ENCODE measurements at places on chromosomes 7 and 10.
A peak's percentile ranks its signal among the peaks of the same experiment; 100 is the strongest.

DNA sequence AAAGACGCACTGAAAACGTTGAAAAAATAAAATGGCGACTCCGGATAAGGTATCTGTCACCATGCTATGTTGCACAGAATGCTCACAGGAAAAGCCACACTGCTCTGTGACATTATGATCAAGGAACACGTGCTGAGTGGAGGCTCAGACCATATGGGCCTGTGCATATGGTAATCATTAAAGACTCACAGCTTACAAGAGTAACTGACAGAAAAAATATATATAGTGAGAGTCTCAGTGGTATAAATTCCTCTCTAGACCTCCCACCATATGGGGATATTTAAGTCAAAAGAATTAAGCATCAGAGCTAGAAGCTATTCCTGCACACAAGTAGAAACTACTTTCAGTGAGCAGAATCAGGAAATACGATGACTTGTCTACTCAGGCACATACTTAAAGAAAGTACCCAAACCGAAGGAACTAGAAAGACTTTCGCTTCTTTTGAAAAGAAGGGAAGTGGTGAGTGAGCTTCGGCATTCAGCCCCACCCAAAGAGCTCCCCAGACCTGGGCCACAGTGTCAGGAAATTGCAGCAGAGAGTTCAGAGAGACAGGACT, 65.1 kb upstream of the MPP7 start:
- peak; percentile 38 for DNase-seq

DNA sequence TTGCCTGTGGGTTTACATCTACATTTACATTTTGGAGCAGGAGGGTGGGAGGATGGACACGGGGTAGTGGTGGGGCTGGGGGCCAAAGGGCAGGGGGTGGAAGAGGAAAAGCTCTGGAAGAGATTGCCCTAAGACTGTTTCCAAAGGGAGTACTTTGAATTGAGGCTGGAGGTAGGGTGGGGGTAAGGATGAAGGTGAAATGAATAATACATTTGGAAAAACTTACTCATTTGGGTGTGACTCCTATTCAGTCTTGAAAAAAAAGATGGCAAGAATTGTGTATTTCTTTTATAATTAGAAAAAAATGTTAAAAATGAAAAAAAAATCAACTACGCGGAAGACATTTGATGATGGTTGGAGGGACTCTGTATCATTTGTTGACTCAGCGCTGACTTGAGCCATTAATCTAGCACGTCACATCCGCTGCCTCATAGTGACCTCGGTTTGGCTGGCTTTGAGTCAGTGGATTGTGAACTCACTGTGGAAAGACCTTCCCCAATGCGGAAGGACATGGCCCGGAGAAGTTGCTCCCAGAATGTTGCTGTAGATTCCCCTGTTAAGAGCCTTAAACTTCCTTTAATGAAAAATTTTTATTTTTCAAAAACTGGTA, 2.8 kb downstream of the FAM180A start:
- DNase-seq: no peak

- no peak for DNase-seq
These were observed 2.8 kb upstream of the COL1A2 start for GRCh38 chr7:94391726-94392392.

DNA sequence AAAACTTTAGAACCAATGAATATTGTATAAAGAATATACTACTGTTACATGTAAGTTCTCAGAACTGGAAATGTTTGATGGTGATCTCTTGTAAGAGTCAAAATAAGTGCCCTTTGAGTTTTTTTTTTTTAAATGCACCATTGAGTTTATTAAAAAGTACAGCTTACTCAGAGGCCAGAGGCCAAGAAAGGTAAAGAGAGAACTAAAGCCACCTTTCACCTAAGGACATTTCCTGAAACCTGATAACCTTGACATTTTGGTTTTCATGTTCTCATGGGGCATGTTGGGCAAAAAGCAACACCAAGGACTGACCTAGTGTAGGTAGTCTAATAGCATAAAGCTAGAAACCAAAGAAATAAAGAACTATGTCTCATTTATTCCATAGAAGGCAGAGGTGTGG, 27.7 kb downstream of the REEP3 start:
- DNase-seq: no peak

GRCh38 chr10:129275886-129276285, 191.2 kb upstream of the MGMT start:
- no peak for DNase-seq

- no peak for DNase-seq
These were observed 225.0 kb upstream of the SEMA3C start for GRCh38 chr7:81143856-81144255.

GRCh38 chr7:148436571-148436970, 154.0 kb upstream of the C7orf33 start:
- no peak for DNase-seq

DNA sequence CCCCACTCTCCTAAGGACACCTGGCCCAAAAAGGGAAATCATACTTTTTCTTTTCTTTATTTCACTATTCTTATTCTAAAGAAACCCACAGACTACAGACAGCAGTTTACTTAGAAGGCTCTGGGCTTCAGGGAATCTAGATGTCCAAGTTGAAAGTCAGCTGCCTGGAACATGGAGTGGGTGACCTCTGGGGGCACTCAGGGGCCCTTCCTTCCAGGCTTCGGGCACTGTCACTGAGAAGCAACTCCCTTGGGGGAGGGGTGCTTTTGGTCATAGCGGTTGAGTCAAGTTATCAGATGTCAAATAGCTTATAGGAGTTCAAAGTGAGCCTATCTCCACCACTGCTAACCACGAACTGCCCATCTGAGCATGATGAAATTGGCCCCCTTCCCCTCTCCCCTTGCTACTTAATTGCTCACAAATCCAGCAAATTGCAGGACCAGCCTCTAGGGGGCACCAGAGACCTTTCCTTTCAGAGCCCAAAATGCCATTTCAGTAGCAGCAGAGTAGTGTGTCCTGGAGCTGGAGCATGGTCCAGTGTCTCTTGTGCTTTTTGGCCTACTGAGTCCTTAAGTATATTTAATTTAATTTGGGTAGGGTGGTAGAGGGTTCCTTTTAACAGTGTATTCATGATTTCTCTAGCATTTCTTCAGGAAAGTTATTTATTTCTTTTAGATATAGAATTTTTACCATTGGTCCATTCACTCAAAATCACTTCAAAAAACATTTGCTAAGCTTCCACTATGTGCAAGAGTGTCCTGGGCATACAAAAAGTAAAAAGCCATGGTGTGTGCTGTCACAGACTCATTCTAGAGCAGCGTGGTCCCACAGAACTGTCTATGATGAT, 463.8 kb downstream of the KCNMA1 start:
- DNase-seq: peak; percentile 60

DNA sequence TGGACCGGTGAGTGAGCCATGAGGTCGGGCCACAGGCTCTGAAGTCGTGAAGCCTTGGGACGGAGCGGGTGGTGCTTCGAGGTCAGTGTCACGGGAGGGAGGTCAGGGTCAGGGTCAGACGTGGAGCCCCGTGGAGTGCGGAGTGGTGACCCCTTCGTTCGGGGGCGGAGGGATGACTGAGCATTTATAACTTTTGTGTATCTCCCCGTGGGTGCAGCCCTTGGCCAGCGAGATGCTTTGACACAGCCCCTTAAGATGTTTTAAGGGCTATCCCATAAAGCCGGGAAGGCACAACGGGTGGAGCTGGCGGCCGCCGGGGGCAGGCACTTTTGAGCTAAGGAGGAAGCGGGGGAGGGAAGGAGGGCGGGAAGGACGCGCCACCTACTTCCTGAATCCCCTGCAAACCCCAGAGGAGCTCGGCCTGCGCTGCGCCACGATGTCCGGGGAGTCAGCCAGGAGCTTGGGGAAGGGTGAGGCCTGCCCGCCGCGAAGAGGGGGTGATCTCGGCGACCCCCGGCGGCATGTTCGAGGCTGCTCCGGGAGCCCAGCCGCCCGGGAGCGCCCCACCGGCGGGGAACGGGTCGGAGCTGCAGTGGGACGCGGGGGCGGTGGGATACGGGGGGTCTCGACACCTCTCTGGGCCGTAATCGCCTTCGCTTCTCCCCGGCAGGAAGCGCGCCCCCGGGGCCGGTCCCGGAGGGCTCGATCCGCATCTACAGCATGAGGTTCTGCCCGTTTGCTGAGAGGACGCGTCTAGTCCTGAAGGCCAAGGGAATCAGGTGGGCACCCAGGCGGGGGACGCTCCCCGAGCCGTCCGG, at the start of gene GSTO1:
Gene GSTO1 (plus strand): TSS at position 400 of the 818 bp plus-strand sequence. CDS start 37 bp downstream, at position 437.
- DNase-seq: peak; percentile 38

DNA sequence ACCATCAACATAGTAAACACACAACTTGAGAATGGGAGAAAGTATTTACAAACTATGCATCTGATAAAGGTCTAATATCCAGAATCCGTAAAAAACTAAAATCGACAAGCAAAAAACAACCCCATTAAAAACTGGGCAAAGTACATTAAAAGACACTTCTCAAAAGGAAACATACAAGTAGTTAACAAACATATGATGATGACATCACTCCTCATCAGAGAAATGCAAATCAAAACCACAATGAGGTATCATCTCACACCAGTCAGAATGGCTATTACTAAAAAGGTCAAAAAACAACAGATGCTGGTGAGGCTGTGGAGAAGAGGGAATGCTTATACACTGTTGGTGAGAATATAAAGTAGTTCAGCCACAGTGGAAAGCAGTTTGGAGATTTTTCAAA, 125.1 kb downstream of the TFPI2 start:
- no peak for DNase-seq

All from stimulated activated CD4-positive, alpha-beta T cell treated with anti-CD3 and anti-CD28 coated beads, Interleukin-4, amount 100 ng/mL, for 48 hours (primary cell).